ENCODE measurements at places on chromosomes 2 and 18.

- DNase-seq = peak; percentile 59
Observed at GRCh38 chr2:149561309-149561926, 26.2 kb downstream of the MMADHC start.

DNA sequence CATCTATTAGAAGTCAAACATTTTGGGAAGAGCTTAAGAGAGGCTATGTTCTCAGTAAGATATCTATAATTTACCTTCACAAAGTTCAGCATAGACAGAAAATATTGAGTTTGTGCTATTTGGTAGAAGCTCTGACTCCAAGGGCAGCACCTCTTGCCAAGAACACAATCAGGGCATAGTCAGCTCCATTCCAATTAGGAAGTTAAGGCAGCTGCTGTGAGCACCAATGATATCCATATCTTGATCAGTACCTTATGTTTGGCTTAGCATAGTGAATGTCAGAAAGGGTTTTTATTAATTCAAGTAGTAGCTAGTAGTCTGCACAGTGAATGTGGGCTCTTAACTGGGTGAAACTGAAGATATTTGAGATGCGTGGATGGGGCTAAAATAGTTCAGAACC is 86.4 kb upstream of the SPRED2 start:
- DNase-seq = no peak

DNA sequence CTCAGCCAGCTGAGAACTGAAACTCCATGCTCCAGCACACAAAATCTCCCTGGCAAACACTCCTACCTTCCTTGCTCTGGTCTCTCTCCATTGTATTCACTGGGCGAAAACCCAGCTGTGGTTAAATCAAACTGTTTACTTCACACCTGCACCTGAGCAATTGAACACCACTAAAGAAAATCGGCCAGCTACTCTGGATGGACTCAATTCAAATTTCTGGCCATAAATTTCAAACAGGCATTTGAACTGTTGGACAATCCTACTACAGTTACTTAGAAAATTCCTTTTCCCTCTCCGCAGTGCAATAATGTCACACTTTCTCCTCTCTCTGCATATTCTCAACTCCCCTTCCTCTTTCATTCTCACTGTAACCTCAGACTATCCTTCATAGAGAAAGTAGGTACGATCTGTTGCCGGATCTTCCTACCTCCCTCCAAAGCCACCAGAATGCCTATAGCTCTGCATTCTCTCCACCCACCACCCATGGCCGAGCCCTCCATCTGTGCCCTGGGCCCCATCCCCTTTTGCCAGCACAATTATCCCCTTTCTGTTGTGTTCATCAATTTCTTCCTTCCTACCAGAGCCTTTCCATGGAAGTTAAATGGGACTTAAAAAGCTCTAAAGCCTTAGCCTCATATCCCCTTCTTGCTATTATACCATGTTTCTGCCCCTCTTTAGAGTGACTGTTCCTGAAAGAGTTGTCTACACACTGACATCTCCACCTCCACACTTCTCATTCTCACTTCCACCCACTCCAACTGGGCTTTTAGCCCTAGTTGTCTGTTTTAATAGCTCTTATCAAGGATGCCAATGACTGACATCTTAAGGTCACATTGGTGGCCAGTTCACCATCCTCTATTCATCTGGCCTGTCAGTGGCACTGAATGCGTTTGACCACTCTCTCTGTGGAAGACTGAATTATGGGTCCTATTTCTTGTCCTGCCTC is 127.5 kb upstream of the SLC1A4 start:
- DNase-seq = no peak

DNA sequence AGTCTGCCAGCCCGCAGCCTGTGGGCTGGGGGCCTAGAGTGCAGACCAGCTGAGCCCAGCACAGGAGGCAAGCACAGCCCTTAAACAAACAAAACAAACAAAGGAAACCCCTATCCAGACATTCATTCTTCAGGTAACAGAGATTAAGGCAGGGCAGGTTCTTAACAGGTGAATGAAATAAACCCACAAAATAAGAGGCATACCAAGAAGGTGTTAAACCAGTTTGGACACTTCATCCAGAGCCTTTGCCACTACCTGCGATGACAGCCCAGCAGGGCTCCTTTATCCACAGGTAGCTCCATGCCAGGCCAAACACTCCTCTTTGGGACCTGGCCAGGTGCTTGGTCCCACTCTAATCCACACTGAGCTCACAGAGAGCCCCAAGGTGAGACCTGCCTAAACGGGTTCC is 209.7 kb upstream of the SIX2 start:
- no peak for DNase-seq

- no peak for DNase-seq
Observed at GRCh38 chr2:59047373-59047995, 806.4 kb upstream of the FANCL start.

- DNase-seq = no peak
Observed at GRCh38 chr2:193348055-193348454, 1153.3 kb upstream of the TMEFF2 start.

DNA sequence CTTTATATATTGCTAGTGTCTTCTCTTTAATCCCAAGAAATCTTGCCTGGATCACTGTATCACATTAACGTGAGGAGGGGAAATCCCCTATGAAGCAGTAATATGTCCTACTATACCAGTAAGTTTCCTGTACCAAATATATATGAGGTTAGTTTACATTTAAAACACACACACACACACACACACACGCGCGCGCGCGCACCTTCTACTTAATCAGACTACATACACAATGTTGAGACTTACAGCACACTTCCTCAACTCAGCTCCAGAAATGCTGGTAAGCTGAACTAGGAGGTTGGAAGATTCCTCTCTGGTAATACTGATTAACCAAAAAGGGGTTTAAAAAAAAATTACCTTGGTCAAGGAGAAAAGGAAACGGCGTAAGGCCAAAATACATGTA is 49.3 kb downstream of the USP34 start:
- no peak for DNase-seq

DNA sequence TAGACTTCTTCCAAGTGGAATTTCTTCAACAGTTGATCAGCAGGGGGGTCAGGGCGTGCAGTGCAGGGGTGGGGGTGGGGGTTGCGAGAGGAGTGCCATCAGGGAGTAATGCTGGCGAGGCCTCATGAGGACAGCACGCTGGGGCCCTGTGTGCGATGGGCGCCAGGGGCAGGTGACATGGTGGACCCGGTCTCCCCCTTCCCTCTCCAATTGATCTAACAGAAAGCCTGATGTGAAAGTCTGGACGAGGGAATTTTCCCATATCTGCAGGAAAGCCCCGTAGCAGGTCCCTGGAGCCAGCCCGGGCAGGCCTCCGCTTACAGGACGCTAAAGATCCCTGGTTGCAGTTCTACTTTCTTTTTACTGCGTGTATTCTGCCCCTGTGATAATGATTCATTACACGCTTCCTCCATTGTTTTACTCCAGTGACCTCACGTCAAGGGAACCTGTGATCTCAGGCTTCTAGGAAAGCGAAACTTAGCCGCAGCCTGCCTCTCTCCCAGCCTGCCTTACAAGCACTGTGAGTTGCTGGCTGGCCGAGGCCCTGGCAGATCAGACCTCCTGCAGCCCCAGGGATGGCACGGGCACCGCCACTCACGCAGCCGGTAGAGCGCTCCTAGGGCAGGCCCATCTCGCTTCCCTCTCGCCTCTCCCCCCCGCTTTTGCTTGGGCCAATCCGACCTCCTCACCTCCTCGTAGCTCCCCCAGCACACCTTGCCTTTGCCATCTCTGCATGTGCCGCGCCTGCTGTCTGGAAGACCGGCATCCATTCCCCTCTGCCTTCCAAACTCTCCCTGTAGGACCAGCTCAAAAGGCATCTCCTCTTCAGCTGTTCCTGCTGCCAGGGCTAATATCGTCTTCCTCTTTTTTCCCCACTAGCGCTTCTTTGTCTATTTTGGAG is 19.2 kb downstream of the NEURL3 start:
- peak; percentile 33 for DNase-seq

DNA sequence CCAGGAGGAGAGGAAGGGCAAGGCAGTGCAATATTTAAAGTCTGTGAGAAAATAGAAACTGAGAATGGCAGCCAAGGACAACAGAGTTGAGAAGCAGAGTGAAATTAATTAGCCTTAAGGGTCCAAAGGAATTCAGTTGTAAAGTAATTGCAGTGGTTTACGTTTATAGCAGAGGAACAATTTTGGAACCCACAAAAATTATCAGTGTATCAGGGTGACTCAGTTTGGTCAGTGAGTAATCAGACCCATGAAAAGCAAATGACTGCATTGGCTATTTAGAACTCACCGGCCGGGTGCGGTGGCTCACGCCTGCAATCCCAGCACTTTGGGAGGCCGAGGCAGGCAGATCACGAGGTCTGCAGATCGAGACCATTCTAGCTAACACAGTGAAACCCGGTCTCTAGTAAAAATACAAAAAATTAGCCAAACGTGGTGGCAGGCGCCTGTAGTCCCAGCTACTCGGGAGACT is 245.8 kb upstream of the SLC39A10 start:
- no peak for DNase-seq

GRCh38 chr2:151262629-151263028 is 966 bp upstream of the RBM43 start:
- no peak for DNase-seq

Measured in midbrain (tissue), 1 donor.